GM12864 (cell line): ENCODE measurements at places on chromosomes 7 and 10.

DNA sequence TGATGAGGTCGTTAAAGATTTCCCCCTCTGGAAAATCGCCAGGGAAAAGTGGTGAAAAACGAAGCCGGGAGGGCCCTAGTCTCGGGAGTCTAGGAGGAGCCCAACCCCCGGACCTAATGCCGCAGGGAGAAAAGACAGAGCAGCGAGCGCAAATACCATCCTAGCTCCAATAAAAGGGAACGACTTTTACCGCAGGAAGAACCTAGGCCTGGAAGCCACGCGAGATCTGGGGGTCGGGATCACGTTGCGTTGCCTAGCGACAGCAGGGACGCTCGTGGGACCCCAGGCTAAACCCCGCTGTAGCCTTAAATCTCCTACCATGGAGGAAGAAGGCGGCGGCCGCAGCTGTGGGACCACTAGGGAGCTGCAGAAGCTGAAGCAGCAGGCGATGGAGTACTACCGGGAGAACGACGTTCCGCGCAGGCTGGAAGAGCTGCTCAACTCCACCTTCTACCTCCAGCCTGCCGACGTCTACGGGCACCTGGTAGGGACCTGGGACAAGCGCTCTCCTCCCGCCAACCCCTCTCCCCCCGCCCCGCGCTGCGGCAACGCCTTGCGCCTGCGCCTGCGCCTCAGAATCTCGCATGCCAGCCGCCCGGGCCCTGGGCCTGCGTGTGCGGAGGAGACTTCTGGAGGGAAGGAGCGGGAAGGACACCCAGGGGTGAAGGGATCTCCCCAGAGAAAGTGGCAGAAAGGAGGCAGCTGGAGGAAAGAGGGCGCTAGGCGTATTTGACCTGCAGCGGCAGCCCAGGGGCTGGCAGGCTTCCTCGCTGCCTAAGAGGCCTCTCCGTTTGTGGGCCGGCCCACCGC lies at the start of gene ENO4:
Gene ENO4, plus strand, starts transcription at position 252 of the 810 bp plus-strand sequence. Its CDS starts 68 bp downstream, at position 320.
- no peak for DNase-seq

DNA sequence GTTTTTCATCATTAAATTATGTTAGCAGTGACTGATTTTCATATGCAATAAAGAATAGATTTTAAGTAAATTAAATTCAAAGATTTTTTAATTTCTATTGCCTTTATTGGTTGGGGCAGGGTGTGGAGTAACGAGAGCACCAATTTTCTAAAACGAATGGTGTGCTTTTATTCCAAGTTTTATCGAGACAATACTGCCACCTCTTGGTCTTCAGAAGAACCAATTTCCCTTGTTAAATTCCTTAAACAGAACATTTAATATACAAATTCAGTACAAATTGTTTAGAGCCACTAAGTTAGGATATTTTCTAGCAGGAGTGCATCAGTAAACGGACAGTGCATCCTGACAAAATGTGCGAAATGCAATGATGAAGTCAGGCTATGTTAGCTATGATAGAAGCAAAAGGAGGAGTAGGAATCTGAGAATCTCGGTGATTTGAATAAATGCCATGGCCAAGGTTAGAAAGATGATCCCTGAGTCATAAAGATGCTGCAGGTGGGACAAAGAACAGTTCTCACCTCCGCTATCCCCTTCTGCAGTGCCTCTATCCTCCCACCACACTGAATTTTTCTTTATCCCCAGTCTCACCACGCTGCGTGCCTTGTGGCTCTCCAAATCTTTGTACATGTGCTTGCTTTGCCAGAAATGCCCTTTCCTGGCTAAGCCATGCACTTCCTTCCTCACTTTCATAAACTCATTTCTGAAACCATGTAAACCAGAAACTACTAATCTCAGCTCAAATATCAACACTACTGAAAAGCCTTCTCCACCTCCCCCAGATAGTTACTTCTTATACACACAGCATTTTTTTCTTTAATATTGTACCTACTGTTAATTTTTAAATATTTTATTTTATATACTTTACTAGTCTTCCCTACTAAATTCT lies 31.9 kb upstream of the AGBL3 start:
- DNase-seq = no peak

- DNase-seq = no peak
These were observed 80.7 kb downstream of the AGMO start for GRCh38 chr7:15481132-15481531.

DNA sequence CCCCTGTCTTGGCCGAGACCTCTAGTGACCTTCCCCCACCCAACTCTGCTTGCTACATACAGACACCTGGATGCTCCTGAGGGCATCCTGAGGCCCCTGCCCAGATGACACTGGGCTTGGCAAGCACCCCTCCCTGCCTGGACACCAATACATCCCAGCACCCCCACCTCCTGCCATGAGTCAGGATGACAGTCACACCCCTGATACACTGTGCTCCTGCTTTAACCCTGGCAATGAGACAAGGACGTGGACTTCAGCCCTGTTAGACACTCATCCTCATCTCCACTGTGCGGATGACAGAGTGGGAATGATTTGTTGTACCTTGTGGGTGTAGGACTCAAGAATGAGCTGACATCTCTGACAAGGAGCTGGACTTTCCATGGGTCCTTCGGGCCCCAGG lies 186.3 kb upstream of the ADCY1 start:
- DNase-seq = no peak

GRCh38 chr10:102117391-102118159 lies 2.6 kb downstream of the LDB1 start:
- no peak for DNase-seq
